ENCODE measurements at places on chromosomes 16 and 17.

- DNase-seq = no peak
These were observed 215.1 kb downstream of the RBFOX1 start for GRCh38 chr16:7547736-7548135.

DNA sequence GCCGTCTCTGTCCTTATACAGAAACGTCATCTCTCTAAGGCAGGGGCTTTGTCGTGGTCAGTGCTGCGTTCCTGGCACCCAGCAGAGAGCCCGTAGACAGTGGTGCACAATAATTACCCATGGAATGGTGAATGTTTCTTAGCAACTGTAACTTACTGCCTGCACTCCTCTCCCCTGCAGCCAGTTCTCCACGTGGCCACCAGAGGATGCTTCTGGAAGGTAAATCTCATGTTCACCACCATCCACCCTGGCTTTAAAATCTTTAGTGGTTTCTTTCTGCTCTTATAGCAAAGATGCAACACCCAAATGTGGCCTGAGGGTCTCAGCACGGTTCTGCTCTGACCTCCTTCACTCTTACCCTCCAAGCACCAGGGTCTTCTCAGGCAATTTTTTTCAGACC is 150.8 kb downstream of the GRIN2A start:
- DNase-seq = no peak

- DNase-seq = no peak
These were observed 10.7 kb downstream of the SLC47A1 start for GRCh38 chr17:19544366-19544765.

DNA sequence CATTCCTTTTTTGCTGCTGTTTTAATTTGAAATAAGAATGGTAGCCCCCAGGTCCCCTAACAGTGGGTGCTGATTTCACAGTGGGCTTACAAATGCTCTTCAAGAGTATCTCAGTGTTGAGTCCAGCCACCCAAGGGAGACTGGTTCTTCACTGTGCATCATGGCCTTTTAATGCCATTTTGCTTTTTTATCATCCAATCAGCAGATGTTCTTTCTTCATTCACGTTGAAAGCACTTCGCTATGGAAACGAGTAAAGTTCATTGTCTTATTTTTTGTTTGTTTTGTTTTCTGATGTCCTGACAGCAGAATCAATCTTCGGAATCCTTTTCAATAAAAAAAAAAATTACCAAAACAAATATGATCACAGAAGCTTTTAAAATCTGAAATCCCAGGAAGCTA is 429.0 kb downstream of the MAF start:
- DNase-seq = no peak

DNA sequence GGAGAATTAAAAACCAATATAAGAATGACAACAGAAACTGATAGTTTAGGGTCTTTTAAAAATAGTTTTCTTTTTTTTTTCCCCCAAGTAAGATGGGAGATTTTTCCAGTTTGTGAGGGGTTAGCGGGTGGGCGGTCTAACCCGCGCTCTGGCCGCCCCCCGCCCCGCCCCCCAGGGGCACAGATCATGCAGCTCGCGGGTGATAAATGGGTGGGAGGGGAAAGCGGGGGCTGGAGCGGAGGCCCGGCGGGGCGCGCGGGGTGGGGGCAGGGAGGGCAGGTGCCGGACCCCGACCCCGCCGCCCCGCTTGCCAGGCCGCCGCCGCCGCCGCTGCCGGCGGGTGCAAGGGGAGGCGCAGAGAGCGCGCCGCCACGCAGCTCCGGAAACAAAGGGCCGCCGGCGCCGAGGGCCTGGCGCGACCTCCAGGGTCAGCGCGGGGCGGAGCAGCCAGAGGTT is 60.1 kb upstream of the GSE1 start:
- DNase-seq = no peak

GRCh38 chr16:27384425-27384824 is 17.5 kb upstream of the IL21R start:
- no peak for DNase-seq

- DNase-seq = no peak
These were observed 34.2 kb downstream of the BAIAP2 start for GRCh38 chr17:81069135-81069645.

Data from keratinocyte (primary cell).